ENCODE measurements at places on chromosomes 3 and 15. TPM values are rescaled to one million over a fixed set of nuclear protein-coding genes. Genes with fewer than 3 reads are reported as not detected.
A peak's percentile ranks its signal among the peaks of the same experiment; 100 is the strongest.

The WDR49 gene
- not detected for total RNA-seq

The LEO1 gene
- 33.4 TPM for total RNA-seq

The FRMD4B gene
- 7.7 TPM for total RNA-seq

The FAM240A gene
- not detected for total RNA-seq

The GABRR3 gene
- not detected for total RNA-seq

The PAQR5 gene
- total RNA-seq = not detected

The GAP43 gene
- total RNA-seq = not detected

The FRMD5 gene
- not detected for total RNA-seq

DNA sequence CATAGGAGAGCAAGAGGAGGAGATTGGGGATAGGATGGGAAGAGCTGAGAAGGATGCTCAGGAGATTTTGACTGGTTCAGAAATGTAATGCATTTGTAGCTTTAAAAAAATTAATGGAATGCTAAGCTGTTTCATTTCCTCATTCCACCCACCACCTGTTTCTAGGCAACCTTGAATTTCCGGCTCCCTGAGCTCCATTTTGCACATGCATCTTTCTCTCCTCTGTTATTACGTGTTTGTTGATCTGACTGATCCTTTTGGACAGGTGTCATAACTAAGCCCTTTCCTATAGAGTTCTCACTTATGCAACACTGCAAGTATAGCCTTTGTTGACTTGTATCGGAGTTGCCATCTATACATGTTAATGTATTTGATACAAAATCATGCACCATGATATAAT is 4.3 kb downstream of the TMPRSS7 start:
- H3K27ac ChIP-seq = no peak overlapping the region
- H3K4me3 ChIP-seq = no peak overlapping the region
- DNase-seq = no peak
- no peaks in the 10 kb centered on the region for H3K36me3 ChIP-seq

- no peak for DNase-seq
- H3K36me3 ChIP-seq = no peaks in the 10 kb centered on the region
- peaks cover 3% of the 10 kb centered on the region for H3K27me3 ChIP-seq
- no peak overlapping the region for H3K4me3 ChIP-seq
Observed at GRCh38 chr3:105513886-105514285, 147.2 kb downstream of the ALCAM start.

DNA sequence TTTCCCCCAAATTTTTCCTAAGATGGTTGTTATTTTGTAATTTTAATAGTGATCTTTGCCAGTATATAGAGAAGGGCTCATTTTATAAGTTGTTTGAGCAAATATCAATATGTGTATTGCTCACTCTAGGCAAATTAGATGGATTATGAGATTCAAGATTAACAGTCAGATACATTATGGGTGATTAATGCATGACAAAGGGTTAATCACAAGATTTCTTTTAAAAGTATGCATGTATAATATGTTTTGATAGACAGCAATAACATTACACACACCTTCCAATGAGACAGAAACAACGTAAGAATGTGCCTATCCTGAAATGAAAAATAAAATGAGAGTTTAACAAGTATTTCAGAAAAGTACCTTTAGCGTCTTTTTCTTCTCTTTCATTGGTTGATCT is 547.6 kb upstream of the AGTR1 start:
- no peaks in the 10 kb centered on the region for H3K36me3 ChIP-seq
- no peaks in the 10 kb centered on the region for H3K4me1 ChIP-seq
- H3K4me3 ChIP-seq = no peak overlapping the region
- no peak for DNase-seq

DNA sequence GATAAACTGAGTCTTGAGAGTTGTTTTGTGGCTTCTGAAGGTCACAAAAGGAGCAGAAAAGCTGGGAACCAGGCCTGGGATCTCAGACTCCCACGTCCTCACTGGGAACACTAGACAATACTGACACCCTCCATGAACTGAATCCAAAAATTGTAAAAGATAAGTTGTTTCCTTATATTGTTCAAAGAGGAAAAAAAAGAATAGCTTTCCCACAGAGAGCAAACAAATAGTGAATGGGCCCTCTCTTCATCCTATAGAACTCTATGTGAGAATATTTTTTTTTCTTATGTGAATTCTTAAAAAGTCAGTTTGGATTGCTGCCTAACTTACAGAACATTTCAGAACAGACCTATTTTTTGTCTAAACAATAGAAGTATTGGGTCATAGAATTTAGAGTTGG is 203.5 kb downstream of the MECOM start:
- H3K4me1 ChIP-seq = no peaks in the 10 kb centered on the region
- no peak overlapping the region for H3K27ac ChIP-seq
- H3K4me3 ChIP-seq = no peak overlapping the region

- peaks cover 13% of the 10 kb centered on the region for H3K4me1 ChIP-seq
- peaks cover 63% of the 10 kb centered on the region for H3K27me3 ChIP-seq
- DNase-seq = no peak
- no peaks in the 10 kb centered on the region for H3K36me3 ChIP-seq
Observed at GRCh38 chr15:65377105-65377975, 462 bp downstream of the IGDCC3 start.

GRCh38 chr3:81466201-81466560 is 295.3 kb downstream of the GBE1 start:
- no peaks in the 10 kb centered on the region for H3K27me3 ChIP-seq
- DNase-seq = no peak
- no peak overlapping the region for H3K27ac ChIP-seq
- H3K4me1 ChIP-seq = no peaks in the 10 kb centered on the region

- H3K36me3 ChIP-seq = no peaks in the 10 kb centered on the region
- no peak overlapping the region for H3K4me3 ChIP-seq
- no peak for DNase-seq
- H3K27ac ChIP-seq = no peak overlapping the region
- no peaks in the 10 kb centered on the region for H3K27me3 ChIP-seq
Observed at GRCh38 chr3:117407317-117407716, 697.7 kb downstream of the TUSC7 start.

GRCh38 chr3:17664923-17665322 is 77.5 kb downstream of the TBC1D5 start:
- H3K27me3 ChIP-seq = no peaks in the 10 kb centered on the region
- DNase-seq = no peak
- peaks cover 6% of the 10 kb centered on the region for H3K36me3 ChIP-seq
- H3K27ac ChIP-seq = no peak overlapping the region
- no peak overlapping the region for H3K4me3 ChIP-seq

DNA sequence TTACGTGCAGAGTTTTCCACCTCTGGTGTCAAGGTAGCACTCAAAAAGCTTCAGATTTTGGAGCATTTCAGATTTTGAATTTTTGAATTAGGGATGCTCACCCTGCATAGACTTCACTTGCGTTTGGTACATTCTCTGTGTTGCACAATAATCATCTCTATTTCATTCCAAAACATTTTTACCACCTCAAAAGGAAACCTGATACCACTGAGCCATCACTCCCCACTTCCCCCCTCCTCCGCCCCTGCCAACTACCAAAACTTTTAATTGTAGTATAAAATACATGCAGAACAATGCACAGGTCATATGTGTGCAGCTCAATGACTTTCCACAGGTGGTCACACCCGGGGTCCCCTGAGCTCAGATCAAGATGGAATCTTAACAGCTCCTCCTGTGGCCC is 208.8 kb downstream of the SV2B start:
- H3K4me1 ChIP-seq = peaks cover 88% of the 10 kb centered on the region
- H3K27ac ChIP-seq = peak overlapping the region; percentile 41
- DNase-seq = peak; percentile 49
- H3K27me3 ChIP-seq = peaks cover 19% of the 10 kb centered on the region
- H3K36me3 ChIP-seq = peaks cover 21% of the 10 kb centered on the region

- H3K36me3 ChIP-seq = no peaks in the 10 kb centered on the region
- H3K4me1 ChIP-seq = no peaks in the 10 kb centered on the region
- H3K27ac ChIP-seq = no peak overlapping the region
Observed at GRCh38 chr15:101050623-101051290, 131.6 kb downstream of the LRRK1 start.

- no peaks in the 10 kb centered on the region for H3K4me1 ChIP-seq
- H3K36me3 ChIP-seq = no peaks in the 10 kb centered on the region
- DNase-seq = no peak
Observed at GRCh38 chr3:171640520-171641412, 169.5 kb downstream of the PLD1 start.

GRCh38 chr3:119551598-119551997 is 7.8 kb downstream of the CD80 start:
- peaks cover 38% of the 10 kb centered on the region for H3K4me1 ChIP-seq
- no peak overlapping the region for H3K27ac ChIP-seq
- DNase-seq = no peak
- peaks cover 57% of the 10 kb centered on the region for H3K36me3 ChIP-seq
- H3K27me3 ChIP-seq = no peaks in the 10 kb centered on the region

GRCh38 chr15:30990036-30990435 is 1.4 kb downstream of the MTMR10 start:
- peaks cover 23% of the 10 kb centered on the region for H3K36me3 ChIP-seq
- peak overlapping the region; percentile 94 for H3K4me3 ChIP-seq
- DNase-seq = no peak
- peaks cover 32% of the 10 kb centered on the region for H3K4me1 ChIP-seq
- H3K27ac ChIP-seq = peak overlapping the region; percentile 91
- peaks cover 4% of the 10 kb centered on the region for H3K27me3 ChIP-seq

- no peak overlapping the region for H3K4me3 ChIP-seq
- H3K4me1 ChIP-seq = peaks cover 24% of the 10 kb centered on the region
- no peaks in the 10 kb centered on the region for H3K27me3 ChIP-seq
- peaks cover 26% of the 10 kb centered on the region for H3K36me3 ChIP-seq
Observed at GRCh38 chr3:46261926-46262594, 19.8 kb downstream of the CCR3 start.

GRCh38 chr3:158101335-158102241 is 4.6 kb downstream of the SHOX2 start:
- no peak overlapping the region for H3K27ac ChIP-seq
- H3K27me3 ChIP-seq = peaks cover 84% of the 10 kb centered on the region
- no peak for DNase-seq
- no peak overlapping the region for H3K4me3 ChIP-seq

DNA sequence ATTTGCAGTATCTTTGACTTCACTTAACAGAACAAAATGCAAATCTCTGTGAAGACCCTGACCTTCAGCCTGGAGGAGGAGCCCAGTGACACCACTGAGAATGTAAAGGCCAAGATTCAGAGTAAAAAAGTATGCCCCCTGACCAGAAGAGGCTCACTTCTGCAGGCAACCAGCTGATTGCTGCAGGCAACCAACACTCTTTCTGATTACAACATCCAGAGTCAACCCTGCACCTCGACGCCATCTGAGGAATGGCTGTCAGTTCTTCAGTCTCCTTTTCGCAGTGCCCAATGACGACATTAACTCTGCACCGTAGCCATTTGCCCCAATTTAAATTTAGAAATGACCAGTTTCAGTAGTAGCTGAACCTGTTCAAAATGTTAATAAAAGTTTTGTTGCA is 14.9 kb downstream of the ATP13A3 start:
- no peak overlapping the region for H3K27ac ChIP-seq
- no peak for DNase-seq
- H3K4me3 ChIP-seq = no peak overlapping the region
- peaks cover 15% of the 10 kb centered on the region for H3K4me1 ChIP-seq
